ENCODE measurements at places on chromosomes 1 and 21. TPM values are rescaled to one million over a fixed set of nuclear protein-coding genes. Genes with fewer than 3 reads are reported as not detected.

Gene CNTN2
- 0.51 TPM for total RNA-seq

Gene TNNI3K
- 83.9 TPM for total RNA-seq

Gene ZNF697
- 8.8 TPM for total RNA-seq

Gene EDN2
- not detected for total RNA-seq

All from Right ventricle myocardium inferior (tissue), 1 donor.